Sigmoid colon (tissue), 7 donors: ENCODE measurements at places on chromosomes 5 and 9.
A peak's percentile ranks its signal among the peaks of the same experiment; 100 is the strongest.

- peak; percentile 99 for DNase-seq
These were observed 29.0 kb downstream of the PTGES2 start for GRCh38 chr9:128098297-128099230.

GRCh38 chr5:175745210-175745609 is 87.3 kb downstream of the HRH2 start:
- no peak for DNase-seq

DNA sequence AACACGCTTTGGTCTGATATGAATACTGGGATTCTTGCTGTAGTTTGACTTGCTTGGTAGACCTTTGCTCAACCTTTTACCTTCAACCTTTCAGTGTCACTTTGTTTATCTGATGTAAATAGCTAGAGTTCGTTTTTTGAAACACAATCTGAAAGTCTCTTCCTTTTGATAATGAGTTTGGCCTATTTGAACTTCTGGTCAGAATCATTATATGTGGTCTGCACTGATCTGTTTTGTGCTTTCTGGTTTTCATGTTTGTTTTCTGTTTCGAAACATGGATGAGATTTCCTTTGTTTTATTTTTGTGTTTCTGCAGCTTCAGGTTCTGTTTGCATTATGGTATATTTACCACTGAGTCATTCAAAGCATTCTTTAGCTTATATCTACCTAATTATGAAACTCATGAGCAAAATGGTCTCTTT is 217.5 kb downstream of the GABBR2 start:
- no peak for DNase-seq

GRCh38 chr9:120919843-120920805 is 6.5 kb downstream of the TRAF1 start:
- DNase-seq: no peak

- no peak for DNase-seq
These were observed 94.5 kb upstream of the SHB start for GRCh38 chr9:38163518-38163917.

DNA sequence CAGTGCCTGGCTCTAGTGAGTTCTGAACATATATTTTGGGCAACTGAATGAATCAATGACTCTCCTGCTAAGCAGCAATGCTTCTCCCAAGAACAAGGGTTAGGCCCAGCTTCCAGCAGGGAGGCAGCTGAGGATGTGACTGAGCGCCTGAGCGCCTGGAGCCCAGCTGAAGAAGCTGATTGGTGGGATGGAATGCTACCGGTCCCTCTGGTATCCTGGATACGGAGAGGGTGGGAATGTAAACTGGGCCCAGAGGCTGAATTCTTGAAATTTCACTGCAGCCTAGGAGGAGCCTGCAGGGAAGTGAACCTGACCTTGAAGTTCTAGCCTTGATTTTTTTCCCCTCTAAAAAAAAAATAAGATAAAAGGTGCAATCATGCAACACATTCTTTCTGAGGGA is 43.2 kb downstream of the WWC1 start:
- peak; percentile 33 for DNase-seq

DNA sequence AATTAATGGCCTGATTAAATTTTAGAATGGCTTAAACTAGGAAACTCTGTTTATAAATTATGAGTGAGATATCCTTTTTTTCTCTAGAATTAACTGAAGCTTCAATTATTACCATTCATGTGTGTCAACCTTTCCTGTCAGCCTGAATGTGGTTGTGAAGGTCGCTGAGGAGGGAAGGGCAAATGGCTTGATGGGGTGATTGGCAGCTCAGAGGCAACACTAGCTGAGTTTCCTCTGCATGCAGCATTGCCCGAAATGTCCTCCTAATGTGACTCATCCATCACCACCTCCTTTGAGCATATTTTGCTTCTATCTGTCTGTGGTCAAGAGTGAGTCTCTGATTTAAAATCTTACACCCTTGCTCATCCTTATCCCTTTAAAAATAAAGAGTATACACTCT is 281.9 kb downstream of the TENT4A start:
- DNase-seq: no peak

DNA sequence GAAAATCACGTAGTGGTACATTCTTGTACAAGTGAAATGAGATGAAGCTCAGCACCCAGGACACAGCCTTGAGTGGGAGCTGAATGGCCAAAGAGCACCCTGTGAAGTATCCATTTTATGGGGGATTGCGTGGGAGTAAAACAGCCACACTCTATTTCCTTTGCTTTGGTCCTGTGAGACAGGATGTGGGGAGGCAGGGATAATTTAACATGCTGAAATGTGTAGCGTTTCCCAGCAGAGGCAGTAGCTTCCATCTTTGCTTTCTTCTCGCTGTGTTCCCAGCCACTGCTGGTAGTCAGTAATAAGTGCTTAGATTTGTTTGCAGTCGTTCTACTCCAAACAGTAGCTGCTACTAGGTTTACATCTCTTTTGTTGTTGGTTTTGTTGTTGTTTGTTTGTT is 4.4 kb downstream of the IL31RA start:
- no peak for DNase-seq

- DNase-seq: no peak
These were observed 456.5 kb upstream of the ZNF608 start for GRCh38 chr5:125202871-125203438.

GRCh38 chr5:73946919-73947602 is 321.1 kb downstream of the ARHGEF28 start:
- DNase-seq: no peak

GRCh38 chr5:143569722-143570567 is 166.5 kb upstream of the NR3C1 start:
- no peak for DNase-seq

DNA sequence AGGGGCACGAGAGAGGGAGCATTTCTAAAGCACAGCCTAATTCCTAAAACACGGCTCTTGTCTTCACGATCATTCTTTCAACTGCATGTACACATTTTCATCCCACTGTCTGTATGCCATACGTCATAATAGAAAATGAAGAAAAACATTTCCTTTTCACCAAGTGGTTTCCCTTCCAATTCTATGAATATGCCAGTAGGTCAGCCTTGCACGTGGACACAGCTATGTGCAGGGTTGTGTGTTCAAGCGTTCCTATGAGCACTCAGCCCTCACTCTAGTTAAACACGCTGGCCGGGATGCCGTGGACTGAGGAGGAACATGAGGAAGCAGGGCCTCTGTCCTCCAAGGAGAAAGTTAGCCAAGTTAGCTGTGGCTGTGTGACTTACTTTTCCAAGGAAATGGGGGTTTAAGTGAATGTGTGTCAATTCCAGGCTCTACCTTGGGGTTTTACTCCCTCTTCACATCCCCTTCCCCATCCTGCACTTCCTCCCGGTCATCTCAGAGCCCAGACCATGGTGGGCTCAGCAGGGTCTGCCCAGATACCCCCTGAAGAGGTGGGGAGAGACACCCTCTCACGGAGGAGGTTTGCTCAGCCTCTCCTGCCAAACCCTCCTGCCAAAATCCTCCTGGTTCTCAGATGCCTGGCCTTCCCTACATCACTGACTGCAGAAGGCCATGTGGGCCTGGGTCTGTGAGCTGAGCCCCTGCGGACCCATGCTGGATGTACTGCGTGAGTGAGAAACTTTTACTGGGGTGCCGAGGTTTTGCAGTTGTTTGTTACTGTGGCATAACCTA is 230.6 kb downstream of the FSTL4 start:
- peak; percentile 40 for DNase-seq

- no peak for DNase-seq
These were observed 10.4 kb downstream of the EPB41L4B start for GRCh38 chr9:109310486-109310901.

DNA sequence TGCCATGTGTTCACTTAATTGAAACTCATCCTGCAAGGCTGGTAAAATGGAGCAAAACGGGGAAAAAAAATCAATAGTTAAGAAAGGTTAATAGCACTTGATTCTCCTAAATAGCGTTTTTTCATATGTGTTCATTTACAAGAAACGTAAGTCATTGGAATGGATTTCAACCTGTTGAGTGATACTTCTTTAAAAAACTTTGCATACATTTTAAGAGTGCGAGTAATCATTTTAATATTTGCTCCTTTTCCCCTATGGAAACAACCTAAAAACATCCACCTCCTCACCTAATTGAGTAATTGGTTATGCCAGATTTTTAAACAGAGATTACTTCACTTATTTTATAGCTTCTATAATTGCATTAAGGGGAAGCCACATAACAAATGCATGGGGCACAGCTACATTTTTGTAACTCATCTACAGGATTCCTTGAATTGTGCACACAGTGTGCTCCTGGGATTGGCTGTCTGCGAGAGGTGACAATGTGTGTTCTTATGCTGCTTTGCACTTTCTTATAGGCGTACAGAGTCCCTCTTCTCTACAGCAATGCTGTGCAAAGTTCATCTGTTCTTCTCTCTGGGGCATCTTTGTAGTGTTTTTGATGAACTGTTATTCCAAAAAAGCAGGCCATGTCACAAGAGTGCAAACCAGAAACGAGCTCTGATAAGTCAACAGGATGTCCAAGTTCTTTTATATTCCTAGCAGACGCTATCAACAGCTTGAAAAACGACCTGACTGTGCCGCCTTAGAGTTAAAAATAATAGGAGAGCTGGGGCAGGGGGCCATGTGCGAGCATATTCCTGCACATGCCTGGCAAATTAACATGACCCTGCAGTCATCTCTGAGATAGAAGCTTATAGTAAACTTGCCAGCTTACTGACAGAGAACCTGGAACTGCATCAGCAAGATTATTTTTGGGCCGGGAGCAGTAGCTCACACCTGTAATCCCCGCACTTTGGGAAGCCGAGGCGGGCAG is 117.9 kb downstream of the GOLPH3 start:
- DNase-seq: no peak

DNA sequence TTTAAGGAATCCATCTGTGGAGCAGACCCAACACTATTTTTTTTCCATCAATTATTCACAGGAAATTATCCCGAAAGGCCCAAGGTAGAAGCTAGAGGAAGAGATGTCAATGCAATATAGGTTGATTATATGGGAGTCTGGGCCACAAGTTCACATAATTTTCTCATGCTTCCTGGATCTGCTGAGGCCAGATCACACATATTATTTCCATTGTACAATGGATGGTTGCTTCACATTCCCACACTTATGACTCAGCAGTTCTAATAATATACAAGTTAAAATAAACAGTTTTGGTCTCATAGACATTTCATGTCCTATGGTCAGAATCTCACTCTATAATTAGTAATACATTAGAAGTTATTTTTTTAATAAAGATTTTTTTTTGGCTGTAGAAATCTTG is 66.0 kb upstream of the PTPRD start:
- DNase-seq: no peak

DNA sequence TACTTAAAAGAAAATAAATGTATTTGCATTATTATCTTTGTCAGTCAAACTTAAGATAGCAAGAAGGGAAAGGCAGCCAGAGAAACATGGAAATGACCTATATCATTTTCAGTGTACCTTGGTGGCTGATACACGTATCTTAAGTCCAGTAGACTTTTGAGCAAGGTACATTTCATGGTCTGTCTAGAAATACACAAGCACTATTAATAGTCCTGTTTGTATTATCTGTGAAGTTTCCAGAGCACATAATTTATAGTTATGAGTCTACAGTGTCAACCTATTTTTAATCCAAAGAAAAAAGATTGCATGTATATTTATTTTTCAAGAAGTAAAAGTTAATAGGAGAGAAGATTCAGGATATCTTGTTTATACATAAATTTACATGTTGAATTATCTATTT is 95.7 kb downstream of the IZUMO3 start:
- DNase-seq: no peak

DNA sequence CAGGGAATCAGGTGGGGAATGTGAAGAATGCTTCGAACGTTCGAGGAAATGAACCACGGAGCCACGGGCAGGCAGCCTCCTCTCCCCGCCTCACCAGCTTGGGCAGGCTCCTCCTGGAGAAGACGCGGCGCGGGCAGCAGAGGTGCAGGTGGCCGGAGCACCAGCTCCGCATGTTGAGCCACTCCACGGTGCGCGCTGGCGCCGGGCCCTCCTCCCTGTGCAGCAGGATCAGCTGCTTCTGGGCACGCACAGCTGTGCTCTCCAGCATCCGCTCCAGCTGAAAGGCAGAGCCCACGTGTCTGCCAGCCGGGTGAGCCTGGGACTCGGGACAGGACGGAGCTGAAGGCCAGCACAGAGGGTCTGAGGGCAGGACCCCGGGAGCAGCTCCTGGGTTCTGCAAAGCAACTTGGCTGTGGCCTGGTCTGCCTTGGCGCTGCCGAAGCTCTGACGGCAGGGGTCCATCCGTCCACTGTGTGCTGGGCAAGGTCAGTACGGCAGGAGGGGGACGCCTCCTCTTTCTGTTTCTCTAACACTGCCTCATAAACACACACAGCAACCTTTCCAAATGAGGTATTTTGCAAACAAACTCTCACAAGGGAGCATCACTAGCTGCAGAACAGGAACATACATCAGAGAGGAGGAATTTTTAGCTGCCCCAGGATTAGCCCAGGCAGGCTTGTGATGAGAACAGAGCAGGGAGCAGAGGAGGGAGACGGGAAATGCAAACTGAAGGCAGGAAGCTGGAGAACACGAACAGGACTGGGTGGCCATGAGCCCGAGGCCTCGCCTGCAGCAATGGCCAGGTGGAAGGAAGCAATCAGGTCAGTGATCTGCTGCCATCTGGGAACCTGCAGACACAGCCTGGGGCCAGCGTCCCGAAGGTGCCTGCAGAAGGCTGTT is 20.1 kb upstream of the NSMF start:
- peak; percentile 46 for DNase-seq

DNA sequence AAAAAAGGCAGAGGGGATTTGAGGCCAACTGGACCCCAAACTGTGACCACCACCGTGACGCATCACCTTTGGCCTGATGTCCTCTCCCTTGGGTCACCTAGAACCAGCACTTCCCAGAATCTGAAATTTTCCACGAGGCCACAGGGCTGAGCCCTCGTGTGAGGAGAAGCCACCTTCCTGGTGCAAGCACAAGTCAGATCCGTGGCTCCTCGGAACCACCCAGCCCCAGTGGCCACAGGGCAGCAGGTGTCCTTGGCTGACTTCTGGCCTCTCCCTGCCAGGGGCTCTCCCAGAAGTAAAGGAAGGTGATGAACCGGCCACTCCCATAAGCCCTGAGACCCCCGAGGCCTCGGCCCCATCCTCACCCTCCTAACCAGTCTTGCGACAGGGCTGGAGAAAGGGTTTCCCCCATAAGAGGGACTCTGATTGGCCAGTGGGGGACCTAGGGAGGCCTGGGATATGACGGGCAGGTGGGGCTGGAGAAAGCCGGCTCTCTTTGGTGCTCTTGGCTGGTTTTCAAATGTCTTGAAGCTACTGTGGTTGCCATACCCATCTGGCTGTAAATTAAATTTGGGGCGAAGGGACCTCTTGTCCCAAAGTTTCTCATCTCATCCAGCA is 20.9 kb upstream of the HMCN2 start:
- peak; percentile 53 for DNase-seq

GRCh38 chr9:85484235-85484634 is 257.5 kb downstream of the AGTPBP1 start:
- DNase-seq: no peak

- no peak for DNase-seq
These were observed 408.8 kb upstream of the IRX1 start for GRCh38 chr5:3186736-3187405.

- DNase-seq: no peak
These were observed 39.6 kb upstream of the ANKRD34B start for GRCh38 chr5:80609692-80610091.

DNA sequence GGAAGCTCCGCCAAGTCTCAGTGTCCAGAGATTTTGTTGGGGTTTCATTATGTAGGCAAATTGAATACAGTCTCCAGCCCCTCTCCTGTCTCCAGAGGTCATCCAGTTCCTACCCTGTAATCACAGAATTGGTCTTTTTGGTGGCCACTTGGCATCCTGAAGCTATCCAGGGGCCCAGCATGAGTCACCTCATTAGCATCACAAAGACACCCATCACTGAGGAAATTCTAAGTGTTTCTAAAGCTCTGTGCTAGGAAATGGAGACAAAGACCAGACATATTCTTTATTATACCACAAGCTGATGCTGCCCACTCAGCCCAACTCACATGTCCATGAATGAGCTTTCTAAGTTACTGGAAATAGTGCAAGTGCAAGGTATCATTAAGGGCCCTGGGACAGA is 229.9 kb downstream of the DOCK8 start:
- DNase-seq: no peak
